ENCODE measurements at places on chromosomes 5 and 9.

GRCh38 chr5:137734331-137734730 is 1.6 kb downstream of the KLHL3 start:
- no peak for DNase-seq

DNA sequence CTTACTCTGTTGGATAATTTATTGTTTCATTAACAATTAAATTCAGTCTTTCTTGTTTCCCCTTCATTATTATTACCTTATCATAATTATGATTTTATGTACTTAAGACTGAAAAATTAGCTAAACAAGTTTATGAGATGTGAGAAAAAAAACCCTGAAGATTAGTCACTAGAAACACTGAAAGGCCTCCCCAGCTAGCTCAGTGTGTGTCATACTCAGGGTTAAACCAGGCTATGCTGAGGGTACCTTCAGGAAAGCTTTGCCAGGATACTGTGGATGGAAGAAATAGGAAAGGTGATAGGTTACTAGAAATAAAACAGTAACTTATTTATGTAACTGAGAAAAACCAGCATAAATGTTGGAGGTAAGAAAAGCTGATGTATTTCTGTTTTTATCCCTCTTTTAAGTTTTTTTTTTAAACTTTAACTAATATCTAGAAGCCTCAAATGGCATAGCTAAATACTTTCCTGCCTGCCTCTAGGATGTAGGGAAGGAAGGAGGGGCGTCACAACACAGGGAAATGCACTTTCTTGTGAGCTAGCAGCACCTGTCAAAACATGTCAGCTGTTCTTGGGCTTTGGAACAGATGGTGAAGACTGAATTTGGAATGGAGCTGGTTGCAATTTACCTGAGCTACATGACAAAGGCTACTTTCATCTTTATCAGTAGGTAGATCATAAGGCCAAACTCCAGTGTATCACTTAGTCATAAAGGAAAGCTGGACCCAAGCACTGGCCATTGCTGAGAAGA is 24.2 kb downstream of the NMRK1 start:
- no peak for DNase-seq

GRCh38 chr5:93570294-93571113 is 10.5 kb downstream of the NR2F1-AS1 start:
- DNase-seq, result no peak

GRCh38 chr5:13250464-13251291 is 693.8 kb downstream of the DNAH5 start:
- DNase-seq, result no peak
